ENCODE measurements at places on chromosomes 1 and 21.

DNA sequence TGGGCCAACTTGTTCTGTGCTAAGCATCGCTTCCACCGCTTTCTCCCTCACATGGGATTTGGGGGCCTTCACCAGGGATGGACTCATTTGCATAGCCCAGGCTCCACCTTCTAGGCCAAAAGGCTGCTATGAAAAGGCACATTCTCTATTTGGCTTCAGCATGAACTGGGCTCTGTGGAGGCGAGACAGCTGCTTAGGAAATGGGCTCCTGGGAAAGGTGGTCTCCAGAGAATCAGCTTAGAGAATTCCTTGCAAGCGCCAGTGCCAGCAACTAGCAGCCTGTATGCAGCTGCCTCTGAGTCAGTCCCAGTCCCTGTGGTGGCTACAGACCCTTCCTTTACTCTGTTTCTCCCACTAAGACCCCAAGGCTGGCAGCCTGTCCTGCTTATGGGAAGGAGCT, 214.5 kb downstream of the HIVEP3 start:
- DNase-seq: no peak

GRCh38 chr1:154999571-155000410, 2.8 kb upstream of the ZBTB7B start:
- no peak for DNase-seq

GRCh38 chr1:240031009-240031408, 60.7 kb upstream of the FMN2 start:
- peak; percentile 84 for DNase-seq

DNA sequence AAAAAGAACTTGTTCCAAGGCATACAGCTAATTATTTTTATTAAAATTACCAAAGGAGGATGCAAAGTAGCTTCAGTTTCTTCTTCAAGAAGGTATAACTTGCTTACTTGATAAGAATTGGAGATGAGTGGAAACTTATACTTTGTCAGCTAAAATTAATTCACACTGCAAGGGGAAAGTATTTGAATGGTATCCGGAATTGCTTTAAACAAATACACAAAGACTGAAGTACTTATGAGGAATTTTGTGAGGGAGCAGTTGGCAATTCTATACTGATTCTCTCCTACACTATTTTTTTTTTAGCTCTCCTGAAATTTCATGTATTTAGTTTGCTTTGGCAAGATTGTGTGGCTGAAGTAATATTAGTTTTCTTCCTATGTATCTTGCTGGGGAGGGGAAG, 39.2 kb upstream of the GRIK1 start:
- DNase-seq: no peak

- no peak for DNase-seq
Measured at GRCh38 chr1:157829711-157830110, 9.8 kb upstream of the FCRL1 start.

DNA sequence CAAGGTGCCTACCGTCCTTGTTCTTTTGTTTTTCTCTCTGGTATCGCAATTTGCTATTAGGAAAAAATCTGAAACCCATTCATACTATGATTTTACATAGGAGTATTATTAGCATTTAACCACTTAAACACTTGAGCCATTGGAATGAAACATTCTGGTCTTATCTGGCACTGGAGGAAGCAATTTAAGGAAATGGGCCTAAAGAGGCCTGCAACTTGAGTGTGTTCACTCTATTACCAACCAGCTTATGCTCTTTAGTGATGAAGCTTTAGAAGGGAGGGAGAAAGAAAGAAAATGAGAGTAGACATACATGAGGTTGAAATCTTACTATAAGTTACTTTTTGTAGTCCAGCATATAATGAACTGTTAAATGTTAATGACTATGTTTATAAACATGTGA, 5.7 kb downstream of the GJA5 start:
- no peak for DNase-seq

DNA sequence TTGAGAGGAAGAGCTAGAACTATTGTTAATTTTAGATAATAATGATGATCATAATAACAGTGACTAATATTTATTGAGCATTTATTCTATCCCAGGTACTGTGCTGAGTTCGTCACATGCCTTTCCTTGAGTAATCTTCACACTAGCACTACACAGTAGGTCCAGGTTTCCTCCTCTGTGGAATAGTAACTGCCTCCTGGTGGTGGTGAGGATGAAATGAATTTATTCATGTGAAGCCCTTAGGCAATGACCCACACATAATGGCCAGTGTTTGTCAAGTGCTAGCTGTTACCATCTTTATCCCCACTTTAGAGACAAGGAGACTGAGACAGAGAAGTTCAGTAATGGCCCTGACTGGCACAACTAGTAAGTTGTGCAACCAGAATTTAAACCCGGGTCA, 5.9 kb downstream of the NIPAL3 start:
- DNase-seq: no peak

DNA sequence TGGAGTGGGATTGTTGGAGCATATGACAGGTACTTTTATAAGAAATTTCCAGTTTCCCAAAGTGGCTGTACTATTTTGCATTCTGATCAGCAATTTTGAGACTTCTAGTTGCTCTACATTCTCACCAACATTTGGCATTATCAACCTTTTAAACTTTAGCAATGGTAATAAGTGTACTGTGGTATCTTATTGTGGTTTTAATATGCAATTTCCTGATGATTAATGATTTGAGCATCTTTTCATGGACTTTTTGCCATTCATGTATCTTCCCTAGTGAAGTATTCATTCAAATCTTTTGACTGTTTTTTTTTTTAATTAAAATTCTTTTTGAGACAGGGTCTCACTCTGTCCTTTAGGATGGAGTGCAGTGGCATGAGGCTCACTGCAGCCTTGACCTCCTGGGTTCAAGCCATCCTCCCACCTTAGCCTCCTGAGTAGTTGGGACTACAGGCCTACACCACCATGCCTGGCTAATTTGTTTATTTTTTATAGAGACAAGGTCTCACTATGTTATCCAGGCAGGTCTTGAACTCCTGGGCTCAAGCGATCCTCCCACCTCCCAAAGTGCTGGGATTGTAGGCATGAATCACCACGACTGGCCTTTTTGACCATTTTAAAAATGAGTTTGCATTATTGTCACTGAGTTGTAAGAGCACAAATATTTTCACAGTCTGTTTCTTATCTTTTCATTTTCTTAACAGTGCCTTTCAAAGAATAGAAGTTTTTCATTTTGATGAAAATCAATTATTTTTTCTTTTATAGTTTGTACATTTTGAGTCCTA, 7.8 kb upstream of the SLC6A9 start:
- no peak for DNase-seq

GRCh38 chr1:17586172-17586964, 46.9 kb downstream of the ARHGEF10L start:
- peak; percentile 77 for DNase-seq

DNA sequence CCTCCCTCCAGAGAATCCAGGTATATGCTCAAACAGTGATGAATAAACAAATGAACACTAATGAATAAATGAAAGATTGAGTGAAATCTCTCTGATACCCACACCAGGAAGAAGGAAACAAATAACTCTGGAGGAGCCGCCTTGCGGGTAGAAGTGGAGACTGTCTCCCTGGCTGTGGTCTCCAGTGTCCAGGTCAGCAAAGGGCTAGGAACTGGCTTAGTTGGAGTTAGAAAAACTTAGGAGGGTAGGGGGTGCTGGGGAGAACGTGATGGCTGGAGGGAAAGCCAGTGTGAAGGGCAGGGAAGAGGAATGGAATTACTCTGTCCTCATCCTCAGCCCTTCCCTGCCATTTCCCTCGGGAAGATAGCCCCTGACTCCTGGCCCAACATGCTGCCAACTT, 537 bp downstream of the RHBDL2 start:
- DNase-seq: no peak
